Stimulated activated CD8-positive, alpha-beta memory T cell treated with anti-CD3 and anti-CD28 coated beads, Interleukin-15, amount 100 ng/mL, for 1 hour (primary cell): ENCODE measurements at places on chromosomes 2 and 18.

- DNase-seq = no peak
Measured at GRCh38 chr2:119485336-119486110, 38.8 kb downstream of the SCTR start.

DNA sequence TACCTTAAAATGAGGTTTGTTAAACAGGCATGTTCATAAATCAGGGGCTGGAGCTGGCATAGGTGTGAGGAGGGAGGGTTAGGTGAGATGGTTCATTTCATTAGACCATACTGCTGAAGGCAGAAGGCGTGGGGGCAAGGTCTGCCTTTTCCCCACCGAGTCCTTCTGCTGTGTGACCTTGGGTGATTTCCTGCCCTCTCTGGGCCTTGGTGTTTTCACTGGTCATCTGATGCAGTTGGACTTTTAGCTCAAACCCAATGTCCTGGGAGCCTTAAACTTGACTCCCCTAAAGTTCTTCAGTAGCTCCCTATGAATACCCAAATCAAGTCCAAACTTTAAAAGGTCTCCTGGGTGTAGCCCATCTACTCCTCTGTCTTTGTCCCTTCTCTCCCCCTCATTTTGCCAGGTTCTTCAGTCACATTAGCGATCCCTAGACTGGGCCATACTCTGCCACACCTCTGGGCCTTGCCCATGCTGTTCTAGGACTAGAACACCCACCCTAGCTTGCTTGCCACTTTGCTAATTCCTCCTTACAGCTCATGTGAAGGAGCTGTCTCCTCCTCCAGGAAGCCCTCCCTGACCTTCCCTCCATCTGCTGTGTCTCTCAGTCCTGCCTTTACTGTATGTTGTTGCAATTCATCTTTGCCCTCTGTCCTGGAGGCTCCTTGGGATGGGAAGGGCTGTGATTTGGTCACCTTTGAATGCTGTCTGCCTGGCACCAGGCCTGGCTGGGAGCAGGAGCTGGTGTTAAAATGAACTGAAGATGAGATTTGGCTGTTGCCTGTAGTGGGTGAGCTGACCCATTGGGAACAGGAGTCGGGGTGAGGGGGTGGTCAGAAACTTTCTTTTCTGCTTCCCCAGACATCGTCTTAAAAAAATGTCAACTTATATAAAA lies 85.4 kb upstream of the HS6ST1 start:
- DNase-seq = no peak

DNA sequence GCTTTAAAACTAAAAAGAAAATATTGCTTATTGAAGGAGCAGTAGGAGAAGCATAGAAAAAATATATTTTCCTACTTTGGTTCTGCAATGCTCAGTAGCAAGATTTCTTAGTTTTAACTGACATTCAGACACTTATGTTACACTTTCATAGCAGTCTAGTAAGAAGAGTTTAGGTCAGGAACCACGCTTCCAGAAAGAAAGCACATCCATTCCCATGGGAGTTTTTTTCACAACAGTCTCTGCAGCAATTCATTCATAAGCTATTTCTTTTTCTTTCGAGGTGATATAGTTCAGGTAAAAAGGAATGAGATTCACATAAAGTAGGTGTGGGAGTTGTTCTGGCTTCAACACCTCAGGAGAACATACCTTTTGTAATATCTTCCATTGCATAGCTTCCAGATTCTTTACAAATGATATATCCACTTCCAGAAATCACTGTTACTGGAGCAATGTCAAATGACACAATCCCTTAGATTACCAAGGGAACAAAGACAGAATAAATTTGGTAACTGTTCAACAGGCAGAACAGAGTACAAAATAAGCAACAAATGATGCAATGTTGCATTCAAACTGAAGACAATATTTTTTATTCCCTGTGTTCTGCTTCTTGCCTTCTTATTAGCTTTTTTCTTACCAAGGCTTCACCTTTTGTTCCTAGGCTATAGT lies 95.2 kb upstream of the GULP1 start:
- no peak for DNase-seq

- no peak for DNase-seq
Measured at GRCh38 chr2:199926806-199927205, 15.7 kb downstream of the C2orf69 start.

- DNase-seq = no peak
Measured at GRCh38 chr2:34492561-34493455, 893.7 kb upstream of the FAM98A start.

DNA sequence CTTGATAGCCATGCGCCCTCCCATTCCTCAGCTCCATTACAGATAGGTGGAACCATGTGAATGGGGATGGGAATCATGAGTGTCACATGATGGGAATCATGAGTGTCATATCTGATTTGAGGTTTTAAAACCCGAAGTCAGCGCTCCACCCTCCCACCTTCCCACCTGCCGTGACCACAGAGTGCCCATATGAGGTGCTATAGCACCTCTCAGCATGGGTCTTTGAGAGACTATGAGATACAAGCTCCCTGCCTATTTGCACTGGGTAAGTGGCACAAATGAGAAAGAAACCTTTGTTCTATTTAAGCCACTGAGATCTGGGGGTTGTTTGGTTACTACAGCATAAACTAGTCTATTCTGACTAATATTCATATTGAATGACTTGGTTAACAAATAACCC lies 78.5 kb upstream of the PTPRM start:
- DNase-seq = no peak

GRCh38 chr18:34121200-34121721 lies 103.5 kb downstream of the NOL4 start:
- no peak for DNase-seq

DNA sequence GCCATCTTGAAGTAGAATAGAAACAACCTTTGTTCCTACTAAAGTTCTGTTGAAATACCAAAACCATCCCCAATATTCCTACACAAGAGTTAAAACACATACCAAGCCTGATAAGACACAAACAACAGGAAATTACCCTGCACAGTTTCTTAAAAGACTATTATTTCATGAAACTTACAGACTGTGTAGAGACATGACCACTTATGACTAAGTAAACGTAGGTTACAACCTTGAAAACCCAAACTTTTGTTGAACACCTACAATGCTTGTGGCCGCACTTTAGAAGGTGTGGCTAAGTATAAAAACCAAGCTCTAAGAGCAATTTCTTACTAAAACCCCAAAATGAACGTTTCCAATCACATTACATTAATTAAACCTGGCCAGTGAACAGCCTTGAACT lies 2.0 kb downstream of the SMAD2 start:
- no peak for DNase-seq

DNA sequence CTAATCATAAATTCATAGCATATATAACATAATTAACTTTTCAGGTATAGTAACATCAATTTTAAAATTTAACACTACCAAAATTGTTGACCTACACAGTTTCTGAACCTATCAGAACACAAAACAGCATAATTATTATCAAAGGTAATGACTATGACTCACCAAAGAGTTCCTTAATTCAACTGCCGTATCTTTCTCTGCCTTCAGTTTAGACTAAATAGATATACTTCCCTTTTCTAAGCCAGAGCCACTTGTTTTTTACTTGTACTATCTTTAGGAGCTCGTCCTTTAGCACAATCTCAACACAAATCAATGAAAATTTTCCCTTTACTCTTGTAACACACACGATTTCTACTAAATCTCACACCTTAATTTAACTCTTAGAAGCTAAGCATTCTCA lies 54.4 kb downstream of the CCDC88A start:
- no peak for DNase-seq

GRCh38 chr18:54187372-54187771 lies 37.1 kb downstream of the MBD2 start:
- DNase-seq = no peak

GRCh38 chr2:174493549-174494331 lies 6.9 kb upstream of the GPR155 start:
- no peak for DNase-seq

GRCh38 chr2:146579147-146579930 lies 1265.5 kb upstream of the ACVR2A start:
- no peak for DNase-seq
